NCI-H1105 treated with DMSO at 0.1 percent for 48 hours (cell line): ENCODE measurements at places on chromosomes 2 and 18.

GRCh38 chr2:219648176-219648575 lies 20.7 kb downstream of the SLC4A3 start:
- no peak for DNase-seq

DNA sequence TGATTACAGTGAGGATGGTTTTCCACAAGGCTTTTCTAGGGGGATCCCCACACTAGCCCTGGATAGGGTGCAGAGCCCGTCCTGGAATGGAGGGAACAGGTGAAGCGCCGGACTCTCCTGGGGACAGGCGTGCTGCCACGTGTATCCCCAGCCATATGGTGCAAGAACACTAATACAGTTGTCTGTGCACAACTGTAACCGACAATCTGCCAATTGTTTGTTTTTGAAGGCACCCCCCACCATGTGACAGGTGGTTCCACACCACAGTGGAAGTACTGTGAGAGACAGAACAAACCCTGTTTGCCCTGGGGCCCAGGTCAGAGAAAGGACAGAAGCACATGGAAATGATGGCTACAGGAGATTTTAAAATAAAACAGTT lies 52.9 kb downstream of the MYCN start:
- no peak for DNase-seq

DNA sequence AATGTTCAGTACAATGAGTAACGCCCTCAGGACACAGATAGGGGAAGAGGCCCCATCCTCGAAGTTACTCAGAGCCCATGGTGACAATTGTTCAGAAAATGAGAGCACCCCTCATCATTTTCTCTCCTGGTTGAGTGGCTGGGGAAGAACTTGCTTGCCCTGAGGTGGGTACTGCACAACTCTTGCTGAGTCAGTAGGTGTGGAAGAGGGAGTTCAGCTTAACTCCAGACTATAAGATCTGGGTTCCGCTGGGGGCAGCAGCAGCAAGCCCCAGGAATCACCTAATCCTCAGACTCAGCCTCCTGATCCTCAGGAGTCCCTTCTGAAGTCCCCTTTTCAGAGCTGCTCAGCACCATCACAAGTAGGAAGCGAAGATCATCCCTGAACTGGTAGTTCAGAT lies 123.7 kb downstream of the PIEZO2 start:
- DNase-seq, result no peak

DNA sequence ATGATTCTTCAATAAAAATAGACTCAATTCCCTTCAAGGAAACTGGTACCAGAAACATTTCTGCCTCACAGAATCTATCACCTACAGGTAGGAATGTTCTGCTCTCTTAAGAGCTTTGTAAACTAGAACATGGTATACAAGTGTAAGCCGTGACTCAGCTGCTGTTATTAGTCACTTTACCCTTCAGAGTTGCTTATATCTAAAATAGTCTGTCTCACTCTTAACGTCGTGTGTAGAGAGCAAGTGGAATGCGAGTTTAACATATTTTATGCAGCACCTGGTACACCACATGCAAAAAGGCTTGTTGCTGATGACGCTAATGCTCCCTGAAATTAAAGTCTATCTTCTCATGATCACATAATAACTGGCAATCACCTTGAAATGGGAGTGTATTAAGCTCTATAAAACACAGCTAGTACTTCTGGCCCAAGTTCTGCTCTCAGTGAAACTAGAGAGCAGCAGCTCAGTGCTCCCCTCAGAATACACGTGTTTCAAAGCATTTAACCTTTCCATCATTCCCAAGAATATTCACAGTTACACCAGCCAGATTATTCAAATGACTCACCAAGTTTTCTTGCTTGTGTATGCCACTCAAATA lies 420.0 kb downstream of the ZEB2 start:
- no peak for DNase-seq

GRCh38 chr2:227402959-227403358 lies 15.2 kb upstream of the SCYGR1 start:
- DNase-seq, result no peak

- DNase-seq, result no peak
Measured at GRCh38 chr2:96408616-96409015, 73.0 kb downstream of the NCAPH start.

GRCh38 chr2:74884118-74884762 lies 50.3 kb downstream of the HK2 start:
- DNase-seq, result no peak

DNA sequence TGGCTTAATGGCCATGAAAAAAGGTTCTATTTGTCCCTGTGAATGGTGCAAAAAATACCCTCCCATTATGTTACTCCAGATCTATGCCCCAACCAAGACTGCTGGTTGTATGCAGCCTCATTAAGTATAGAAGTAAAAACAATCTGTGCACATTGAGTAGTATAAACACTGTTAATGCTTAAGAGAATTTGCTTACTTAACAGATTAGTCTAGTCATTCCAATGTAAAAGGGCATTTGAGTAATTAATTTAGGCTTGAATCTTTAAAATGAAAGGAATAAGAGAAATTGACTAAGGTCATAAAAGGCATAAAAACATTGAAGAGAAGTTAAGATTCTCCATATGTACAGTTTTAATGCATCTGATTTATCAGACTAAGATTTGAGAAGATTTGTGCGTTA lies 51.2 kb downstream of the FAM124B start:
- DNase-seq, result no peak

GRCh38 chr18:48545757-48546321 lies 7.0 kb downstream of the CTIF start:
- no peak for DNase-seq

GRCh38 chr2:229104974-229105387 lies 166.1 kb downstream of the PID1 start:
- no peak for DNase-seq

GRCh38 chr18:65988386-65988785 lies 237.6 kb downstream of the CDH7 start:
- DNase-seq, result no peak
